ENCODE measurements at places on chromosomes 3 and 15. TPM values are rescaled to one million over a fixed set of nuclear protein-coding genes. Genes with fewer than 3 reads are reported as not detected.

DNA sequence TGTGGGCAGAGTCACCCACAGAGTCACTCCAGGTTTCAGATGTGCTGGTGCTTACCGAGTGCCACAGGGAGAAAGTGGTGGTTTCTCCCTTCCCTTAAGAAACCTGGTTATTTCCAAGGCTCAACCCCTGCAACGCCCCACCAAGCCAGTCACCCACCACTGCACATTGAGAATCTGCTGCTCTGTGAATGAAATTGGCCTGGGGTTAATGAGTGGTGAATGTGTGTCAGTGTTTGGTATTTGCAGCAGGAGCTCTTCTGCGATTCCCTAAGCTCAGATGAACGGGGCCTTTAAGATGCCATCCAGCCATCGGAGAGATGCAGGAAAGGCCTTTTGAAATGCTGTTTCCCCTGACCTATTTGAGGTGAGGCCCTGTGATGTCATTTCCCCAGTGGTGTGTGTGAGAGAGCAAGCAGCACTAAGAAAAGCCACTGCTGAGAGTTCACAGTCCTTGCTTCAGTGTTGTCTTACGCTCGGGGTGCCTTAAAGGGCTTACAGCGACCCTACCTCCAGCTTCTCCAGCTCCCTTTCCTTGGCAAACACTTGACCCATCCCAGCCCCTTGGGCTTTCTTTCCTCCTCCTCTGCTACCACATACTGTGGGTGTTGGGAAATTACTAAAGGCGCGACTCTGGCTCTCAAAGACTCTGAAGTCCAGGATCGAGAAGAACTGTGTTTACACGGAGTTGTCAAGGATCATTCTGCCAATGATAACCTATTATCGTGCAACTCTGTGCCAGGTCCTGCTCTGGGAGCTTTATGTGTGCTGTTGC, 68.9 kb downstream of the SMAD3 start:
- H3K27me3 ChIP-seq: no peaks in the 10 kb centered on the region
- H3K36me3 ChIP-seq: no peaks in the 10 kb centered on the region
- peaks cover 9% of the 10 kb centered on the region for H3K4me1 ChIP-seq
- H3K4me3 ChIP-seq: no peak overlapping the region
- H3K27ac ChIP-seq: no peak overlapping the region

DNA sequence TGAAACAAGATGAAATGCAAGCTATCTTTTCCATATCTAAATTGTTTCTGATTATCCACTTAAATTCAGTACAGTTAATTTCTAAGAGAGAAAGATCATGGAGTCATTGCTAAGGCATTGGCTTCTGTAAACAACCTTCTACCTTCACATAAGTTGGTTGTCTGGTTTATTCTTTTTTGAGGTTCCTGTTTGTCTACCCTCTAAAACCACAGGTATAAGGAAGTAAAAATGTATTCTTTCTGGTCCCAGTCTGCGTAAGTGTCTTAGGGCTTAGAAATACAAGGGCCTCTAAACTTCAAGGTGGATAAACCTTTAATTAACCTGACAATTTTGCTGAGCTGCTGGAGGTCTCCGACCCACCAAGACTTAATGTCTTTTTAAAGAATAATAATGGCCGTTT, 3.6 kb upstream of the ATOSA start:
- H3K4me1 ChIP-seq: peaks cover 8% of the 10 kb centered on the region
- H3K27ac ChIP-seq: no peak overlapping the region
- DNase-seq: no peak
- no peaks in the 10 kb centered on the region for H3K27me3 ChIP-seq

DNA sequence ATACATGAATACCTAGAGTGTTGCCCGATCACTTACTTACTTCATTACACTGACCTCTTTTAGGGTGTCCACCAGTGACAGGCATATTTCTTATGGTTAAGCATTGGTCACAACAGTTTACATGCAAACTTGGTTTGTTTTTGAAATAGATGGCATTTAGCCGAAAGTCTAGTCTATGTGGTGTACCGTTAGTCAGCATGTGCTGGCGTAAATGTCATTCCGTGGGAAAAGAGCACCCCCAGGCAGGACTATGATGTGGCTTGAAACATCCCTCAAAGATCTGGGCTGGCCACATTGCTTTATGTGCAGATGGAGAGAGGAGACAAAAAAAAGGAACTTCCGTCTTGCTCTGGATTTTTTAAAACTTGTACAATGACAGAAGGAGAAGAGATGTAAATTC, 357.0 kb upstream of the ICE2 start:
- H3K27me3 ChIP-seq: no peaks in the 10 kb centered on the region
- H3K4me3 ChIP-seq: no peak overlapping the region
- DNase-seq: no peak
- no peak overlapping the region for H3K27ac ChIP-seq
- no peaks in the 10 kb centered on the region for H3K36me3 ChIP-seq

GRCh38 chr3:182241766-182242488, 530.2 kb downstream of the SOX2 start:
- no peaks in the 10 kb centered on the region for H3K36me3 ChIP-seq
- H3K27ac ChIP-seq: 0 out of 2 replicates have a peak overlapping the region, but pooled peaks have one; percentile 10
- DNase-seq: peak; percentile 35
- H3K4me3 ChIP-seq: no peak overlapping the region
- peaks cover 6% of the 10 kb centered on the region for H3K4me1 ChIP-seq
- H3K27me3 ChIP-seq: no peaks in the 10 kb centered on the region

Gene SLC22A13
- total RNA-seq: 0.10 TPM

Gene DAZL
- total RNA-seq: not detected

GRCh38 chr3:143226678-143227291, 107.2 kb downstream of the CHST2 start:
- no peaks in the 10 kb centered on the region for H3K36me3 ChIP-seq
- H3K4me3 ChIP-seq: no peak overlapping the region
- no peak for DNase-seq
- peaks cover 4% of the 10 kb centered on the region for H3K4me1 ChIP-seq

DNA sequence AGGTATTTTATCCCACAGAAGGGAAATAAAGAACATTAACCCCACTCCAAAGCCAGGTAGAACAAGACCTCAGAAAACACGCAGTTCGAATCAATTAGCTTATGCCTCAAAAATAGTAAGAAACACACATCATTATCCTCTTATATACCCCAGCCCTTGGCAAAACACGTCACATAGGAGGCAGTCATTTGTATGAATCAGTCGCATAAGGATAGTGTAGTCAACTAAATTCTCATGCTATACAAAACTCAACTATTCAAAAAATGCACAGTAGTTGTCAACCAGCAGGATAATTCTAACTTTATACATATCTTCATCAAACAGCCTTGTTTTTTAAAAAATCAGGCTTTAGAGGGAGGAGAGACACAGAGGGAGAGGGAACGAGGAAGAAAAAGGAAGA, 298.4 kb downstream of the FOXP1 start:
- DNase-seq: no peak
- no peaks in the 10 kb centered on the region for H3K36me3 ChIP-seq
- no peaks in the 10 kb centered on the region for H3K4me1 ChIP-seq
- no peak overlapping the region for H3K27ac ChIP-seq
- no peak overlapping the region for H3K4me3 ChIP-seq

Gene APBA2
- total RNA-seq: 11.9 TPM

DNA sequence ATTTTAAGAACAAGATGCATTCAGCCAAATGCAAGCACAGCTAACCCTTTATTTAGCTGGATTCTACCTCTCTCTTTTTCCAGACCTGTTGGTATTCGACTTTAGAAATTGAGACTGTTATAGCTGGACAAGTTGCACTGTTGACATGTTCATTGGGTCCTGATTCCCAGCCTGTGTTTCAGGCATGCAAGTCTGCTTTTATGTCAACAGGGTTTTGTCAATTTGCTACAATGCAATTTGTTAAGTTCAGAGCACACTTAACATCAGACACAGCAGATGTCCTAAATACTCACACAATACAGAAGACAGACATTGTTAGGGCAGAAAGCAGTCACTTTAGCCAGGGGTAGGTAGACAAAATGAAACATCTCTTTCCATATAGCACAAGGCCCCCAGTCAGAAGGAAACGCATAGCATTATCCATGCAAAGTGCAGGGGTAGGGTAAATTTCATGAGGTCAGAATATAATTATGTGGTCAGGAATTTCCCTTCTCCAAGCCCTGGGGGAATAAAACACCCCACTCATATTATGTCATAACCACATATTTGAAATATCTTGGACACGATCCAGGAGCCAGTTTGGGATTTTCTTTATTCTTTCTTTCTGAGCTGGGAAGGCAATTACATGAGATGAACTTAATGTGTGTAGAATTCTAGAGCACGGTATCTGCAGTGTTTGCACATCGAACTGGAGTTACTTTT, 504.1 kb downstream of the NTRK3 start:
- no peak overlapping the region for H3K4me3 ChIP-seq
- DNase-seq: peak; percentile 73
- no peaks in the 10 kb centered on the region for H3K27me3 ChIP-seq
- peak overlapping the region; percentile 37 for H3K27ac ChIP-seq
- peaks cover 36% of the 10 kb centered on the region for H3K4me1 ChIP-seq

Data from SJCRH30 (cell line).